GM03348 (cell line): ENCODE measurements at places on chromosomes 6 and 20.

DNA sequence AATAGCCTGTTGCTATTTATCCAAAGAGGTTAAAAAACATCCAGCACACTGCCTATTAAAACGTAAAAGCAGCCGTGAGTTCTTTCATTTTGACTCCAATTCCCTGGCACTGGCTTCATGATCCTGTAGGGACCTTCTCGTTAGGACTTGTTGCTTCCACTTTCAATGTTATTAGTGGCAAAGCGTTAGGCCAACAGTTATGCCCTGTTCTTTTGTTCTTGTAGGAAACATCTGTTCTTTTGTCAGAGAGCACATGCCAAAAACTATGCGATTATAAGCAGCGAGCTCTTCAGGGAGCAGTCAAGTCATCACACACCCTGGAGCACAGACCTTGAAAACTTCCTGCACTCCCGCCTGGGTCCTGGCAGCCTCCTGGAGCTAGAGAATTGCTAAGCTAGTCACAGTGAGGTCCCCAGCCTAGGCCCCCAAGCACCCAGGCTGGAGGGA lies 609.5 kb upstream of the ARID1B start:
- no peak for DNase-seq

DNA sequence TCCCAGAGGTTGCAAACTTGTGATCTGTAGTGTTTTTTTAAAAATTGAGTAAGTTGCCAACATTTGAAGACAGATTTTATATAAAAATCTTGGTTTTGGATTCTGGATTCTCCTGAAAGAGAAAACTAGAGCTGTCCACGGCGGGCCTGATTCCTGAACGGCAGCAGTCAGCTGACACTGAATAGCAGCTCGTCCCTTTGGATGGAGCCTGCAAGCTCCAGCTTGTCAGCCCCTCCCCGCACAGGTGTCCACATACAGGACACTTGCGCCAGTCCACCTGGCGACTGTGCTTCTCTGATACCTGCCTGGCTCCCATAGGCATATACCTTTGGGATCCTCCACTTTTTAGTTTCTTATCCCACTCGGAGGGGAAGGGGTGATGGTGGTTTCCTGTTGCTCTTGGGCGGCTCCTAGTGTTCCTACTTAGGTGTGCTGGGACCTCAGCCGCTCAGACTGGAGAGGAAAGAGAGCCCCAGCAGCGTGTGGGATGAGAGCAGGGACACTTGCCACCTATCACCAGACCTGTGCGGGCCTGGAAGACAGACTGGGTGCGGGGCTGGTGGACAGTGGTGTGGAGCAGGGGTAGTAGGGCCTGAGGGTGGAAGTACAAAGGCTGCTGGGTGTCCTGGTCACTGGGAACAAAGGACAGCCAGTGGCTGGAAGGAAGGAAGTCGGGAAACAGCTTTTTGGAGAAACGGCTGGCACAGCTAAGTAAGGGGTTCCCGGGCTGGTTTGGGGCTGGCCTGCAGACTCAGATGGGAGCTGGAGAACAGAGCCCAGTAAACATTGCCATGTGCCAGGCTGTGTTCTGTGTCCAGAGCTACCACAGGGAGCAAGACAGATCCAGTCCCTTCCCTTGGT lies 18.3 kb downstream of the GHRH start:
- DNase-seq: no peak

GRCh38 chr6:122825163-122825562 lies 36.1 kb downstream of the SMPDL3A start:
- DNase-seq: no peak

DNA sequence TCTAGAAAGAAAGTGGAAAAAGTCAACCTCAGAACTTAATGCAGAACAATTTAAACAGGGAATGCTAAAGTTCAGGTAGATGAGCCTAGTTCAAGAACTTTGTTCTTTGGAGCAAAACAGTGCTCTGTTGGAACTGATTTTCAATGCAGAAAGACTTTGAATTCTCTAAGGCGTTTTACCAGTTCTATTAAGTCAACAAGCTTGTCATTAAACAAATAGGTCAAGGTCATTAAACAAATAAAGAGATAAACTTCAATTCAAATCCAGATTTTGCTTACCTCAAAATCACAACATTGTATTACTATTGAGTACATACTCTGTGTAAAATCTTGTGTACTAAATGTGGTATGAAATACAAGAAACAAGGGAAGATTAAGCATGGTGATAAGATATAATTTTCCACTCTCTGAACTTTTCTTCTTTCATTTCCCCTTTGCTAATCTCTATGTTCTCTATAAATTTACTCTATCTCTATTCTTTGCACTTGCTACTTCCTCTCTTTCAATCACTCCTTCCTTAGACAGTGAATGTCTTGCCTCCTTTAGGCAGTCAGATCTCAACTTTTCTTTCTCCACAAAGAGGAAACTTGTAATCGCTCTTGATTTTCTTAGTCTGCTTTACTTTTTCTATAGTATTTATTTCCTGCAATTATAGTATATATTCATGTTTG lies 160.8 kb upstream of the KHDRBS2 start:
- no peak for DNase-seq

DNA sequence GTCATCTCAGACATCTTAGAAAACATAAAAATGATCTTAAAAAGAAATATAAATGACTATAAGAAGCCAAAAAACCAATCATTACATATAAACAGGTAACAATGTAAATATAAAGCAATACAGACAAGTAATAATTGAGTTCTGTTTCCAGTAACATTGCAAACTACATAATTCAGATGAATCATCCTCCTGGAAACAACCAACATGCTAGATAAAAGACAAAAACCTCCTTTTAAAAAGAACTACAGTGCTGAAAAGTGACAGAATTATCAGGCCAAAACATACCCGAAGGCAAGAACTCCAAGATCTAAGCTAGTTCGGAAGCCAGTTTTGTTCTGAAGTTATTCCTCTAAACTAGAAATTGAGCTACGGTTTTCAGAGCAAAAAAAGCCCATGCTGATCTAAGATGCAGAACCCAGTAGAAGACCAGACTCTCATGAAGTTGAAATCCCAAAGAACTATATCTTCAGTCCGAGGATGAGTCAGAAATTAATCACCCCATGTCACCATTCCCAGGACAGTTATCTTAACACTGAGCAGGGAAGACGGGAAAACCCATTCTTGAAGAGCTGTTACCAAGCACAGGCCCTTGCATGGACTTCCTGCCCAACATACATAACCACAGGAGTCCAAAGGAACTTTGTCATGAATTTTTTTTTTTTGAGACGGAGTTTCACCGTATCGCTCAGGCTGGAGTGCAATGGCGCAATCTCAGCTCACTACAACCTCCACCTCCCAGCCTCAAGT lies 9.8 kb downstream of the PGM3 start:
- peak; percentile 75 for DNase-seq

GRCh38 chr20:60882836-60883235 lies 369.2 kb upstream of the CDH4 start:
- no peak for DNase-seq

DNA sequence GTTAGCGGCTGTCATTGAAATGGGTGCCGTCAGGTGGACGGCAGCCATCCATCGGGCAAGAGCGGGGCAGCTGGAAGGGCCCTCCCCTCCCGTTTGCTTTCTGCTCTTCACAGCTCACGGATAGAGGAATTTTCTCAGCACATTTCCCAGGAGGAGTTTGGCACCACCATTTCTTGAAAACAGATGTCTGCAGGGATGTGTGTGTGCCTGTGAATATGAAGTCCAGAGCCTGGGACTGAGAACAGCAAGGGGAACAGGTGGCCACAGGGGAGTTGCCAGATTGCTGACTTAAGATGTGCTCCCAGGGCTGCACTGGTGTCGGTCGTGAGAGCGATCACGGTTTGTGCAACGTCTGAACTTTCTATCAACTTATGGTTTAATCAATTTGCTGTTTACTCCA lies 22.1 kb upstream of the ECI2 start:
- no peak for DNase-seq

- DNase-seq: no peak
Measured at GRCh38 chr6:68593558-68593957, 41.5 kb upstream of the ADGRB3 start.

GRCh38 chr20:46826343-46826984 lies 68.2 kb upstream of the EYA2 start:
- peak; percentile 30 for DNase-seq

DNA sequence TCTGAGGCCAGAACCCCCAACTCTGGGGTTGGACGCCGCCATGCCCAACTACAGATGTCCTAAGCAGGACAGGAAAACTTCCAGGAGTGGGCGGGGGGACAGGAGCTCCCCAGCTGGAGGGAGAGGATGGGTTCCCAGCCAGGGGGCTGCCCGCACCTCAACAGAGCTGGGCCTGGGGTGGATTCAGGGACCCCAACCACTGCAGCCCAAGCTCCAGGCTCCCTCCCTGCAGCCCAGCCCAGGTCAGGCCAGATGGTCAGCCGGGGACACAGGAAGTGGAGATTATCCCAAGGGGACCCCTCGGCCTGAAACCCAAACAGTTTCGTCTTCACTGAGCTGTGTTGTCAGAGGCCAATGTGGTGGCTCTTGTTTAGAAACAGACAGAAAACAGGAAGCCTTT lies 9.4 kb downstream of the LAMA5 start:
- no peak for DNase-seq
